Activated CD8-positive, alpha-beta T cell treated with anti-CD3 and anti-CD28 coated beads for 36 hours (primary cell): ENCODE measurements at places on chromosomes 13 and 19.

DNA sequence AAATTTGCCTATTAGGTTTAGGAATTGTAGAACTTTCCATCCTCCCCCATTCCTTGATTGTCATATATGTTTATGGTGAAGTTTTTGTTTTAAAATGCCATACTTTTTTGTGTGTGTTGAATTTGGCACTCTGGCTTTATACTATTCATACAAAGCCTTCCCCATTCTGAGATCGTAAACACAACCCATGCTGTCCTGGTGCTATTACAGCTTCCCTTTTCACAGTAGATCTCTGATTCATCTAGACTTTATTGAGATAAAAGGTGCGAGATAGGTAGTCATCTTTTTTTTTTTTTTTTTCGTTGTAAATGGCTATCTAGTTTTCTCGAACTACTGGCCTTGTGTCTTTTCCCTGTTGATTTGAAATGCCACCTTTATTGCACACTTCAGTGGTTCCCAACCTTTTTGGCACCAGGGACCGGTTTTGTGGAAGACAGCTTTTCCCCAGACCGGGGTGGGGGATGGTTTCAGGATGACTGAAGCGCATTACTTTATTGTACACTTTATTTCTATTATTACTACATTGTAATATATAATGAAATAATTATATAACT, 94.6 kb downstream of the LRCH1 start:
- DNase-seq = no peak

- DNase-seq = peak; percentile 62
Observed at GRCh38 chr19:1223018-1223855, 14.6 kb downstream of the CBARP start.

DNA sequence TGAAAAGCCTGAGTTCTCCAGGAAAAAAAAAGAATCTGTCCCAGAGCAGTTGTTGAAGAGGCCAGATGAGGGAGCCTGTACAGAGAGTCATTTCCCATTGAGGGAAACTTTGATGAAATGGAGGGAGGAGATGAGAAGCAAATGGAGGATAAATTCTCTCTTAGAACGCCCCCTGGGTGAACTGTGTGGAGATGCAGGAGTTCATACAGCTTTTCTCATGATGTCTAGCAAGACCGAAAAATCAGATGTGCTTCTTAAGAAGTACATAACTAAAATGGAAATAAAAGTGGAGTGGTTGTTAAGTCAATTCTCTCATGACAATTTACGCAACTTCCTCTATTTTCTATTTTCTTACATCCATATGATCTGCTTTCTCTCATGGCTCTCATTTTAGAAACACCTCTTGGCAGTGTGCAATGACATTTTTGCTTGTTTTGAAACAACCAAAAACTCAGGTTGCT, 1263.1 kb downstream of the PCDH9 start:
- no peak for DNase-seq

DNA sequence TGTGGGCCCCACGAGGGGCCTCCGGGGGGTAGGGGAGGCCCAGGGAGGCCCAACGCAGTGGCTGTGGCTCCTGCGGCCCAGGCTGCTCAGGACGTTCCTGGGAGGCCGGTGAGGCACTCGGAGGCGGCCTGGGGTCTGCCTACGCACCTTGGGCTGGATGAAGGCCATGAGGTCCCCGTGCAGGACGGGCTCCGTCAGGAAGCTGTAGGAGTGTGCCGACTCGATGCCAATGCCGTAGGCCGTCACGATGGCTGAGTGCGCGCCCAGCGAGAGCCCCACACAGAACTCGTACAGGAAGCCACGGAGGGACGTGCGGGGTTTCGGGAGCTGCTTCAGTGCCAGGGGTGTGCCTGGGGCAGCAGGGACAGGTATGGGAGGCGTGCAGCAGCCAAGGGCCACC, 5.9 kb downstream of the SBK2 start:
- no peak for DNase-seq

GRCh38 chr13:29369060-29369743, 226.3 kb downstream of the SLC7A1 start:
- DNase-seq = peak; percentile 3

- DNase-seq = no peak
Observed at GRCh38 chr13:106919638-106920037, 351.7 kb upstream of the ARGLU1 start.

- DNase-seq = no peak
Observed at GRCh38 chr13:43472339-43472738, 314.4 kb downstream of the ENOX1 start.

DNA sequence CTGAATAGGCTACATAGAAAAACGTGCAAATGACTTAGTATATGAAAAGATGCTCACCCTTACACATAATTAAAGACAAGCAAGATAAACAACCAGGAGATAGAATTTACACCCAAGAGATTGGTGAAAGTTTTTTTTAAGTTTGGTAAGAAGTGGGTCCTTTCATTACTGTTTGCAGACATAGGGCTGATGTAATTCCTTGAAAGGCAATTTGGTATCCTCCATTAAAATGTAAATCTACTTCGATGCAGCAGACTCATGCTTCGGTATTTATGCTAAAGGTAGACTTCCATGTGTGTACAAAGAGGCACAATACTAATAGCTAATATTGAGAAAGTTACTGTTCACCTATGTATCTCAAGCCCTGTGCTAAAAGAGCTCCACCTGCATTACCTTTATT, 33.5 kb downstream of the CNMD start:
- no peak for DNase-seq

DNA sequence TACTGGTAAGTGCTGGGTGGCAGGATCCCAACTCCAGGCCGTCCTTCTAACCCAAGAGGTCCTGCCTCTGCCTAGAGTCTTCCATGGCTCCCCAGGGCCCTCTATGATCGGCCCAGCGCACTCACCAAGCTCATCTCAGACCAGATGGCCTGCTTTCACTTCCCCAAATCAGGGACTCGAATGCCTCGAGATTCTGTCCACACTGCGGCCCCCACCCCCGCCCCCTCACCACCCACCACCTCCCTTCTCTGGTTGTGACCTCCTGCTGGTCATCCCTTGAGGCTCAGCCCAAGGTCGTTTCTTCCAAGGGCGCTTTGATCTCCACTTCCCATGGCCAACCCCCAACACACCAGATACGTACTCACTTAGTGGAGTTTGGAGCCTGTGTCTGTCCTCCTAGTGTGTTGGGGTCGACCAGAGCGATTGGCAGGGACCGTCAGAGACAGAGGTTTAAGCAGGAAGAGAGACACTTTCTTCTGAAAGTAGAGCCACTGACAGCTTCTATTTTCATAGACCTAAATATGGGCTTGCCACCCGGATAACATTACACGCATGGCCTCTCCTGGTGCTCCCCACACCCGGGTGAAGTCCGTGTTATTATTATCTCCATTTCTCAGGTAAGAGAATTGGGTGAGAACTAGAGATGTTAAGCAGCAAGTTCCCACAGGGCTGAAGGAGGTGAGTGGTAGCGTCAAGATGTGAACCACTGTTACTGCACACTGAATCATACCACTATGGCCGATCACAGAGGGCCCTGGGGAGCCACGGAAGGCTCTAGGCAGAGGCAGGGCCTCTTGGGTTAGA, at the start of gene FCER2:
TSS of gene FCER2 (minus strand) at position 478 of the 804 bp plus-strand sequence. CDS start 2,371 bp downstream, outside the sequence.
- no peak for DNase-seq

DNA sequence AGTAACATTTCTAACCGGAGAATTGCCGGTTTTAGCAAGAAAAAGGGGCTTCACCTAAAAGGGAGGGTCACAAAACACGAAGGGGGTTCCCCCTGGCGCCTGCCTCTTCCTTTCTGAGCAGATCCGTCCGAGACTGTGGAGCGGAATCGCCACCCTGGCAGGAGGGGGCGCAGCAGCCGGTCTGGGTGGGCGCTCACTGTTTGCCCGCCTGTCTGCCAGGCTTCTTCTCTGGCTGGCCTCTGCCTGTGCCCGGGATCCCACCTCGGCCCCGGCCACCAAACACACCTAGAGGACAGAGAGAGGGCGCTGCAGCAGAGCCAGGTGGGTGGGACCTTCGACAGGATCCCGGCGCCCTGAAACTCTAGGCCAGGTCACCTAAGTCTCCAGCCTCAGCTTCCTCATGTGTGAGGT, 15.6 kb downstream of the LSM4 start:
- peak; percentile 78 for DNase-seq

- DNase-seq = no peak
Observed at GRCh38 chr13:26967119-26968038, 204.2 kb downstream of the USP12 start.

GRCh38 chr19:3370728-3371591, 4.6 kb downstream of the NFIC start:
- DNase-seq = peak; percentile 50

DNA sequence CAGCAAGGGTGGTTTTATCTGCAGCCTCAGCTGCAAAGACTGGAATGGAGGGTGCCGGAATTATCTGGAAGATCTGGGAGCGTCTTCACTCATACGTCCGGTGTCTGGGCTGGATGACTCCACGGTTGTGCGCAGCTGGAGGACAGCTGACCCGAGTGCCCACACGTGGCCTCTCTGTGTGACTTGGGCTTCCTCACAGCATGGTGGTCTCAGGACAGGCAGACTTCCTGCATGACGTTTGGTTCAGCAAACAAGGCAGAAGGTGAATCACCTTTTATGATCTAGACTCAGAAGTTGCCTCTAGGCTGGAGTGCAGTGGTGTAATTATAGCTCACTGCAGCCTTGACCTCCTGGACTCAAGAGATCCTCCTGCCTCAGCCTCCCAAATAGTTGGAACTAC, 33.2 kb downstream of the CACNG6 start:
- DNase-seq = no peak
